ENCODE measurements at places on chromosomes 11 and 22.

- DNase-seq = no peak
These were observed 11.1 kb upstream of the MPZL2 start for GRCh38 chr11:118275176-118275575.

DNA sequence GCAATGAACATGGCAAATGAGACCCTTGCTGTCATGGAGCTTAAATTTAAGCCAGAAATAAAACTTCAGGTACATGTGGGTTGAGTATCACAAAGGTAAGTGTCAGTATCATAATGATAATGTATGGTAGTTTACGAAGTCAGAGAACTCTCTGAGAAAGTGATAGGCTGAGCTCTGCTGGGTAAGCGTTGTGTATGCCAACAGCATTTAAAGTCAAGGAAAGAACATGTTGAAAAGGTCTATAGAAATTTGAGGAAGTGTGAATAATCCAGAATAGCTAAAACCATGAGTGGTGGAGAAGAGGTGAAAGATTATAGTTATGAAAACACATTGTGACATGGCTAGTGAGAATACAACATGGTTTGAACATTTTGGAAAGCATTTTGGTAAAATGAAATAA, 17.4 kb upstream of the CTSC start:
- DNase-seq = no peak

GRCh38 chr11:104041792-104042191, 5.4 kb downstream of the DDI1 start:
- no peak for DNase-seq

GRCh38 chr11:5277807-5278382, 8.2 kb upstream of the HBE1 start:
- DNase-seq = no peak

DNA sequence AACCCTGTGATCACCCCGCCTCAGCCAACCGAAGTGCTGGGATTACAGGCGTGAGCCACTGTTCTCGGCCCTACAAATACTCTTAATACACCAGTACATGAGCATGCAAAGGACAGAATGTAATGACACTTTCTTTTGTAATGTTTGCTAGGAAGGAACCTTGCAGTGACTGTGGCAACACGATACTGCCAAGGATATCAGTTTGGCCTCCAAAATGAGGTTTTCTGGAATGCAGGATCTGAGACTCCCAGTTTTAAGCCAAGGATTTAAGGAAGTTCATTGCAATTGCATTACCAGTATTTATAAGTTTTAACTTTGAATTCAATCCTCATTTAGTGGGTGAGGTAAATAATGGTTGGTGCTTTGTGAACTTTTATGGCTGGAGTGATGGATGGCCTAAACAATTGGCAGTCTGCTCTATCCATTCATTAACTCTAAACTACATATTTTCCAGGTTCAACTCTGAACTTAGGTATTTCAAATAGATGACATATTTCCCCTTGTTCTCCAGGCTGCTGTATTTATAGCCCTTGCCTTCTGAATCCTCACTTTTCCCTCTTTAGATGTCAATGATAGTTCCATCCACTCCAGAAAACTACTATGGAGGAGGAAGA, 330.3 kb downstream of the C11orf87 start:
- no peak for DNase-seq

DNA sequence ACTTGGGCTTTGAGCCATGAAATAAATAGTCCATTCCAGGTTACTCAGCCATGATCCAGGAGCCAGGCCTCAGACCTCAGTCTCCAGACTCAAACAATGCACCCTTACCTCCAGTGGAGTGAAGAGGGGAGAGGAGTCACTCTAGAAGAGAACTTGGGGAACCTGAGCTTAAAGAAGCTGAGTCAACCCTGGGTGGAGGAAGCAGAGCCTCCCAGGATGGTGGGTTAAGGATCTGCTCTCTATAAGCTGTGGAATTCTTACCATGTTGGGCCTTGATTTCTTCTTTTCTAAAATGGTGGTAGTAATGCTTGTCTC, 113.2 kb downstream of the NECTIN1 start:
- DNase-seq = no peak

DNA sequence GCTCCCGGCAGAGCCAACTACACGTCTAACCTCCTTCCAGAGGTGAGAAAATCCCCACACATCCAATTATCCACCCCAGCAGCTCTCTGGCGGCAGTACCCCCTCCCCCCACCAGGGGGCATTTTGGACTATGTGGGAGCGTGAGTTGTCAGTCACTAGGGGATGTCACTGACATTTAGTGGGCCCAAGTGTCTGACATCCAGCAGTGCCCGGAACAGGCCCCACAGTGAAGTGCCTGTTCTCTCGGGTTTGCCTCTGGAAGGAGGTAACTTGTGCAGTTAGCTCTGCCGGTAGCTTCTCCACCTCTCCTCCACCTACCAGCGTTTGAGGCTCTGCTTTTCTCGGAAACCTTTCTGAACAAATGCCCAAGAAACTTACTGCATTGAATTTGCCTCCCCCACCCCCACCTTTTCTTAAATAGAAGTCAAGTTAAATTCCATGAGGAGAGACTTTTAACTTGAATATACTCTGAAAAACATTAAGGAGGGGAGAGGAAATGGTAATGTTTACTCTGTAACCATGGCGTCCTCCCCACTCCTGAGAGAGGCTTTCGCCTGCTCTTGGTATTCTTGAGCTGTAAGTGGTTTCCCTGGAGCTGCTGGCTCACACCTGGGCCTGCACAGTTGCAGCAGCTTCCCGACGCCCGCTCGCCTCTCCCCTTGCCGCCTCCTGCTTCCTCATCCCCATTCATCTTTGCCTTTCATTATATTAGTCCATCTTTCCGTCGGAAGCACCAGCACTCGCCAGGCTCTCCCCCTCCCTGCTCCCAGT, 112.8 kb downstream of the WNT7B start:
- peak; percentile 53 for DNase-seq

DNA sequence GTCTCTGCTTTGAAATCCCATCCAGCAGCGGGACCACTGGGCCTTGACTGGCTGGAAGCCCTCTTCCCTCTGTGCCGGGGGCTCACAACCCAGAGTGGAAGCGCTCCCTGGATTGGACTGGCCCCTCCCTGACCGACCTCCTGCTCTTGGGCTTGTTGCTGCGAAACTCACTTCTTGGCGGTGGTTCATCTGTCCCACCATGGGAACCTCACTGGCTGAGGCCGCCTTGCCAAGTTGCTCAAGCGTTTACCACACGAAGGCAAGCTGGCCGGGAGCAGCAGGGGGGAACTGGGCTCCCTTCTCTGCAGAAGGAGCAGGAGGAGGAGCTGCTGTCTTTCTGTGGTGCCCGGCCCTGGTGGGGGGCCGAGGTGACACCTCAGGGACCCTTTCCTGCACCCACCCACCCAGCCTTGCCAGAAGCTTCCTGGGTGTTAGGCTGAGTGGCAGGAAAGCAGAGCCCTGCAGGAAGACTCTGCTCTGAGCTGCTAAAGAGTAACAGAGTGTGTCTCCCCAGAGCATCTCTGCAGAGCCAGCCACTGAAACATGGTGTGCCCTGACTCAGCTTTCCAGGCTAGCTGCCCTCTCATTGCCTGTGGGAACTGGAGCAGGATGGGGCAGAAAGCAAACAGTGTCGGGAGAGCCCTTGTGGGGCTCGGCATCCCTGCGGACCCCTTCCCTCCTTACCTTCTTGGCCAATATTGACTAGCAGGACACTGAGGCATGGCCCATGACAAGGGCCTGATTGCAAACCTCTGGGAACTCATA, 88.5 kb upstream of the ALX4 start:
- peak; percentile 77 for DNase-seq

- DNase-seq = no peak
These were observed 75.7 kb upstream of the MYO18B start for GRCh38 chr22:25666308-25666707.

- DNase-seq = no peak
These were observed 74.3 kb downstream of the BRD1 start for GRCh38 chr22:49753276-49753890.

DNA sequence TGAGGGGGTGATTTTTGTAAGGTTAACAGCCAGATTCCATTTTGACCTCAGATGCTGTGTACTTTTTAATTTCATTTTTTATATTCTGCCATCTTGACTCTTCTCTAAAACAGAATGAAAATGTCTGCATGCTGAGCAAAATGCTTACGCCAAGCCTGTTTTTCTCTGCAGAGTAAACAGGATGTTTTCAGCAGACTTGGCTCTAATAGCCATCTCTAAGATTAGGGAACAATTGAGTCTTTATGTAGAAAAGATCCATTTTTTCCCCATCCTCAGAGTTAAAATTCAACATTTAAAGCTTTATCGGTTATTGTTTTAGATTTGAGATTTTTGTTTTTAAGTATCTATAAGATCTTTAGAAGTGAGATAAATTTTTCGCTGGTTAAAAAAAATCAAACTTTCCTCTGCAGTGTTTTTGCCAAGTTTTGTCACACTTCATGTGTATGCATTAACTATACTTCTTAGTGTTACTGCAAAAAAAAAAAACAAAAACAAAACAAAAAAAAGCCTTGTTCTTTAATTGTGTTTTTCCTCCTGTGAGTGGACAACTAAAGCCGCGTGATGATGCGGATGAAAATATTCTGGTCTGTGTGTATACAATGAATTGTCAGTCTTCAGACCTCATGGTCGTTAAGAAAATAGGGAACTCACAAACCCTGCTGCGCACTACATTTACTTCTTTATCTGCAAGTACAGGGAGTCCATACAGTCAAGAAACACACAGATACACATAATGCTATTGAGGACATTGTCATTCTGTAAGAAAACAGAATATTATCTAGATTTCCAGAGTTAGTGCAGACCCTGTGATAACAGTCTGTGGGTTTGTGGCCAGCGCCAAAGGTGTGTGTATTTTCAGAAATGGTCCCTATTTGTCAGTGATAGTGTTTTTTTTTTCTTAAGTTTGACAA, 17.5 kb upstream of the ADSL start:
- DNase-seq = no peak

DNA sequence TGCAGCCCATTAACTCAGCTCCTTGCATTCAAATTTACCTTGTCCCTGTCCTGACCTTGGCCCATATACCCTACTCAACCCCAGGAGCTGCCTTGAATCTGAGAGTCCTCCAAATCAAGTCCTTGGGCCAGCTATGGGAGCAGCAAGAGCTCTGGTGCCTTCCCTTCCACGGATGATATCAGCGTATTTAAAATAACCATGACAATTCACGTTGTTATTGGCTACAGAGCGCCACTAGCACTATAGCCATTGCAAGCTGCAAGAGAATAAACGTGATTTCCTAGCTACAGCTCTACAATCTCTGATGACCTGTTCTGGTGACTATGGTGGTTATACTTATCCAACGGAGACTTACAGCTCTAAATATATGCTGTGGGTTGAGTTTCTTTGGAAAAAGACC, 357.8 kb downstream of the LARGE1 start:
- DNase-seq = no peak

DNA sequence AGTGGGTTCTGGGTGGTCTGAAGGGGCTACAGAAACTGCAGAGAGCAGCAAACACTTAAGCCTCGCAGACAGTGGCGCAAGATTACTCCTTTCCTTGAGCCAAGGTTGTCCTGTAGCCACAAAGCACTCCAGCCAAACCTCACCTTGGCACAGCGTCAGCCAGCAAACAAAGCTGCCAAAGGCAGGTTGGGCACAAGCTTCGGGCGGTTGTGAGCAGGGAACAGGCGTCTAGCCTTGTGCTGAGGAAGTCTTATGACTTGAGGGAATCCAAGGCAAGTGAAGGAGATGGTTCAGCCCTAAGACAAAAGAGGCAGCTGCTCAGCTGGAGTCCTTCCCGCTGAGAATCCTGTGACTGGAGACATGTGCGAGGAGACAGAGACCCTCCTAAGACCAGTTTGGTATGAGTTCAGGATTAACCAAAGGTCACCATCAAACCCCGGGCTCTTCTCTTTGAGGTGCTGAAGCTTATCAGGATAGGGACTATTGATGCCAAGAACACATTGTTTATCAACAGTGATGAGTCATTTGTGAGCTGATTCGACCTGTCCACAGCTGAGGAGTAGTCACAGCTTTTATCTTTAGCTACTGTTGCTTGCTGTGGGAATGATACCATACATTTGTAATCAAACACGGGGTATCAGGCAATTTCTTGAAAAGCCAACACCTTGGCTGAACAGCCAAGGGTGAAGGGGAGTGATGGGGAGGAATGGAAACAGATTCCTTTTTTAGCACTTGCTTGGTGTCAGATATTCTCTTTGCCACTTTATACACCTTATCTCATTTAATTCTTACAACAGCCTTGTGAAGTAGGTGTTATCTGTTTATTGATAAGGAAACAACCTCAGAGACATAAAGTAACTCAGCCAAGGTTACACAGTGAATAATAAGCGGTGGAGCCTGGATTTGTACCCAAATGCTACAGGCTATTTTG, 4.6 kb downstream of the ADM start:
- DNase-seq = no peak

DNA sequence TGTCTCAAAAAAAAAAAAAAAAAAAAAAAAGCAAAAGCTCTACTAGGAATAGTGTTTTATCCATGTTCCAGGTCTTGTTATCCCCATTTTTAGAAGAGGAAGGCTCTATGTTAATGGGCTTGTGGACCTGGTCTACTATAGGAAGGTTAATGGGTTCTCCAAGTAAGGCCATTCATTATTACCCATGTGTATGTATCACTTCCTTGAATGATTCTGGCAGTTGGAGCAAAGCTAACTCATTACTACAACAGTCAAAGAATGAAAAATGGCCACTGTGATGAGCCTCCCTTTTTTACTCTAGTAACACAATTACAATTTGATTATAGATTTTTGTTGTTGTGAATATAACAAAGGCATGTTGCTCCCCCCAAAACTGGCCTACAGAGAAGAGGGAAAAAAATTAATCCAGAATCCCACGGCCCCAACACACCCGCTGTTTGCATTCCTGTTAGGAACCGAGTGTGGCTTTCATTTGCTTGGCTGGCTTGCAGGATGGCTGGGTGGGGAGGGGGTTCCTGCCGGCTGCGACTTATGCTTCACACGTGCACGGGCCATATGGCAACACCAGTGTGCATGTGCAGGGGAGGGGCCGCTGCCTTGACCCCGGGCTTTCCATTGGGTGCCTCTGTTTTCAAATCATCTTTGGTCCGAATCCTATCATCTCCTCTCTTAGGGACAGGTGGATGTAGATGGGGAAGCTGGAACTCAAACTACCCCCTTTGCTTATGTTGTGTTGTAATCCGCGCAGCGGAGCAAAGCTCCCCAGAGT, 148.8 kb downstream of the HIPK3 start:
- no peak for DNase-seq

GRCh38 chr22:49047447-49047846, 780.2 kb downstream of the BRD1 start:
- no peak for DNase-seq

- DNase-seq = no peak
These were observed 1.0 kb downstream of the SYT12 start for GRCh38 chr11:67023957-67024353.

GRCh38 chr22:45581549-45582080, 78.9 kb downstream of the FBLN1 start:
- no peak for DNase-seq

- DNase-seq = no peak
These were observed 4.5 kb downstream of the TUBA8 start for GRCh38 chr22:18114976-18115652.

- no peak for DNase-seq
These were observed 3.9 kb downstream of the UCP3 start for GRCh38 chr11:74004759-74005615.

DNA sequence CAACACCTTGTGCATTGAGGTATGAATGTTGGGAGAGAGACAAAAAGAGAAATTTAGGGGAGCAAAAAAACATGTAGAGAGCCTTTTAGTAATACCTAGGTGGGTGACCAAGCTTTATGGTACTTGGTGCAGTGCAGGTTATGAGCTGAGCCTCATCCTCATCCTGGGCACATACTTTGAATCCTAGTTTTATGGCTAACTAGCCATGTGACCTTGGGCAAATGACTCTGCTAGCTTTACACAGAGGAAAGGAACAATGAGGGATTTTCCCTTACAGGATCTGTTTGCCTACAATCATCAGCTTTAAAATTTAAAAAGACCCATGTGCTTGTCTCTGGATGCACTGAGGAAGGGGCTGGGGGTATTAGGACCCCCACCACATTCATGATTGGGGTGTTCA, 187.8 kb upstream of the ISX start:
- no peak for DNase-seq

Measured in ACHN (cell line).